ENCODE measurements at places on chromosomes 5 and 9.

GRCh38 chr5:7878381-7878873, 9.5 kb downstream of the MTRR start:
- peak; percentile 89 for ATAC-seq

GRCh38 chr5:34038390-34038789, 4.6 kb downstream of the C1QTNF3 start:
- ATAC-seq, result no peak

GRCh38 chr9:128822407-128823042, 4.2 kb downstream of the ENDOG start:
- no peak for ATAC-seq

DNA sequence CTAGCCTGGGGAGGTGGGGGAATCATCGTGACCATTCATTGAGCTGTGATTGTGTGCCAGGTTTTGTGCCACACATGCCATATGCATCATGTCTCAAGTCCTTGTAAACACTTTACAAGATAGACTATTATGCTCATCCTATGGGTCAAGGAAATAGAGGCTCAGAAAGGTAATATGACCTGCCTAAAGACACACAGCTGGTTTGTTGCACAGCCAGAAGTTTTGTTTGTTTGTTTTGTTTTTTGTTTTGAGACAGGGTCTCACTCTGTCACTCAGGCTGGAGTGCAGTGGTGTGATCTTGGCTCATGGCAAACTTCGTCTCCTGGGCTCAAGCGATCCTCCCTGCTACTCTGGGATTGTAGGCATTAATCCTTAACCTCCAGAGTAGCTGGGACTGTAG, 21.4 kb upstream of the CRB2 start:
- no peak for ATAC-seq

- no peak for ATAC-seq
These were observed 136.5 kb downstream of the MRPL36 start for GRCh38 chr5:1663186-1663585.

DNA sequence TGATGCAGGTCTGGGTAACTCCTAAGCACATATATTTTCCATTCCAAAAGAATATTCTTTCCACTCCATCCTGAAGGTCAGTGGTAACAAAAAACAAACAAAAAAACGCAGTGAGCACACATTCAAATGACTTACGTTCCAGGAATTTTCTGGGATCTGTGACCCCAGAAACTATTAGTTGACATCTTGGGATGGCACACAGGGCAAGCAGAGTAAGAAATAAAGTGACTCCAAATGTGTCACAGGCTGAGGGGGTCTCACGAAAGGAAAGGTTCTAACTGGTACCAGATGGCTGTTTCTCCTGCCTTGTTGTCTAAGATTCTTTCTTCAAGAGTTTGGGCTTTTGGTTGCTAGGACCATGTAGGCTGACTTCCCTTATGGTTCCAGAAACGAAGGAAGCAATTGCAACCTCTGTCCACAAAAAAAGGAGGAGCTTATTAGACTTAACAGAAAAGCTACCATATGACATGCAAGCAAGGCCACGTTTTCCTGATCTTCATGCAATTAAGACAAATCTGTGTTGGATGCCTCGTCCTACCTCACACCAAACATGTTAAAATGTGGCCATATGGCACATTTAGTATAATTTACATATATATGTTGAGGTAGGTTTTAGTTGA, 32.7 kb downstream of the PTGS1 start:
- ATAC-seq, result no peak

DNA sequence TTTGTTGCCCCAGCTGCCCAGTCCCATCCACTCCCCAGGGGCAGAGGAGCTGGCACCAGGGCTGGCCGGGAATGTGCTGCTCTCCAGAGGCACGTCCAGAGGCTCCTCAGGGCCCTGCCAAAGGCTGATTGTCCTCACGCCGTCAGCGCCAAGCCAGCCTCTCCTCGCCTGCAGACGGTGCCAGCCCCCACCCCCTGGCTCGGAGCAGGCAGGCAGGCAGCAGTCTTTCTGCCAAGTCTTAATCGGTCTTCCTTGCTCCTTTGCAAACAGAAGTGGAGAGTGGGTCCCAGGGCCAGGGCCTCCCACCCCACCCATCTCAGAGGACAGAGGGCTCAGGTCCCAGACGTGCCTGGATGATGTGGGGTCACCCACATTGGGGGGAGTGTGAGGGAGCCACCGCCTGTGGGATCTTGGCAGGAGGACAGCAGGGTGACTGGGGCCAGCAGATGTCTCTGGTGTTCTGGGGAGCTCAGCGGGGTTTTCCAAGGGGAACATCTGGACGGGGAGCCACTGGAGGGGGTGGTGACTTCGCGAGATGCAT, 36.3 kb downstream of the FAM163B start:
- no peak for ATAC-seq

DNA sequence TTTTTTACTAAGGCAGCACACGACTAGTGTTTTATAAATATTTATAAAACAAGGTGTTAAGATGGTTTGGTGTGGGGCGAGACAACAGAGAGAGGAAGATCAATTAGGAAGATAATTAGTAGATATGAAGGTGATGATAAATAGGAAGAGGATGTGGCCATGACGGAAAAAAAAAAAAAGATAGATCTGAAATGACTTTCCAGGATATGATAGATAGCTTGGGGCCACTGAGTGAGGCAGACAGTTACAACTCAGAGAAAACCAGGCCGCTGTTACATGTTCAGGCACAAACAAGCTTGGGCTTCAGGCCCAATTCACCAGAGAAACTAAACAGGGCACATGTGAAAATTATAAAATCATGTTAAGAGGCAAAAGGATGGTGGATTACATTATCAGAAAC, 43.2 kb downstream of the KIAA0825 start:
- ATAC-seq, result no peak
